ENCODE measurements at places on chromosomes 6 and 20. TPM values are rescaled to one million over a fixed set of nuclear protein-coding genes. Genes with fewer than 3 reads are reported as not detected.

TMC2 gene
- not detected for total RNA-seq

DNA sequence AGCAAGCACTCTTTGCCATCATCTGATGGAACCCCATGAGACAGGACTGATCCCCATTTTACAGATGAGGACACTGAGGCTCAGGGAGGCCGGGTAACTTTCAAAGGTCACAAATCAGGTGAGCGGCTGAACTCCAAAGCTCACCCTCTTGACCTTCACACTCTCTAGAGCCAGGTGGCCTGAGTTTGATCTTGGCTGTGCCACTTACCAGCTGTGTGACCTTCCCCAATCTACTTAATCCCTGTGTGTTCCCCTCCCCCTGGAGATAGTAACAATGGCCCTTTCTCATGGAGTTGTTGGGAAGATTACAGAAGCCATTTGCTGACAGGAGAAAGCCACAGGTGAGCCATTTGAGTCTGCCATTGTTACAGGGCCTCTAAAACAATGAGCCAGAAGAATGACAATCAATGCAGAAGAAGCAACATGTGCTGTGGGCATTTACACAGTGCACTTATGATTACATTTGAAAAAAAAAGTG is 34.5 kb downstream of the BMP7 start:
- H3K4me1 ChIP-seq, result no peaks in the 10 kb centered on the region
- H3K27me3 ChIP-seq, result peaks cover 20% of the 10 kb centered on the region
- H3K27ac ChIP-seq, result no peak overlapping the region
- no peaks in the 10 kb centered on the region for H3K36me3 ChIP-seq

GRCh38 chr6:123402052-123402451 is 234.7 kb downstream of the TRDN start:
- no peaks in the 10 kb centered on the region for H3K4me1 ChIP-seq
- H3K36me3 ChIP-seq, result no peaks in the 10 kb centered on the region
- H3K27me3 ChIP-seq, result no peaks in the 10 kb centered on the region
- H3K27ac ChIP-seq, result no peak overlapping the region
- DNase-seq, result no peak
- H3K4me3 ChIP-seq, result no peak overlapping the region

BACH2 gene
- 55.4 TPM for total RNA-seq

DNA sequence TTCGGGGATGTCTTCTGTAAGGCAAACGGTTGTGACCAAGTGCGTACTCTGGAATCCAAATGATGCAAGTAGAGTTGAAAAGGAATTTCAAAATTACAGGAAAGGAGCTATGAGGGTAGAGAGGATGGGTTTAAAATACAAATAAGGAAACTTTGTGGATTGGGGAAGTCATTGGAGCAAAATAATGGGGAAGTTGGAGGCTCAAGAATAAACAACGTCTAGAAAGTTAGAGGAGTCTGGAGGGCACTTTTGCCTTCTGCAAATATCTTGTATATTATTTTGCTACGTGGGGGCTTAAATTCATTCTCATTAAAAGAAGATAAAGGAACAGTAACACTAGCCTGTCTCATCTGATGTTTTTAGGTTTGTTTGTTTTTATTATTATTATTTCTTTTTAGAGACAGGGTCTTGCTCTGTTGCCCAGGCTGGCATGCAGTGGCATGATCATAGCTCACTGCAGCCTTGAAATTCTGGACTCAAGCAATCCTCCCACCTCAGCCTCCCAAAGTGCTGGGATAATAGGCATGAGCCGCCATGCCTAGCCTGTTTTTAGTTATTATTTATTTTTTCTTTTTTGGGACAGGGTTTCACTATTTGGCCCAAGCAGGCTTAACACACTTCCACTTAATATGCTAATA is 55.0 kb upstream of the TNFAIP3 start:
- H3K4me1 ChIP-seq, result peaks cover 72% of the 10 kb centered on the region
- no peak for DNase-seq
- H3K27me3 ChIP-seq, result no peaks in the 10 kb centered on the region
- peaks cover 1% of the 10 kb centered on the region for H3K36me3 ChIP-seq
- H3K27ac ChIP-seq, result peak overlapping the region; percentile 91
- H3K4me3 ChIP-seq, result peak overlapping the region; percentile 36

- H3K4me3 ChIP-seq, result no peak overlapping the region
- H3K27ac ChIP-seq, result no peak overlapping the region
- peaks cover 13% of the 10 kb centered on the region for H3K27me3 ChIP-seq
- no peaks in the 10 kb centered on the region for H3K4me1 ChIP-seq
Measured at GRCh38 chr6:151154418-151154817, 85.3 kb upstream of the AKAP12 start.

Data from activated CD4-positive, alpha-beta memory T cell treated with anti-CD3 and anti-CD28 coated beads for 36 hours (primary cell).